Hepatic stellate cell (primary cell): ENCODE measurements at places on chromosomes 13 and 19.

DNA sequence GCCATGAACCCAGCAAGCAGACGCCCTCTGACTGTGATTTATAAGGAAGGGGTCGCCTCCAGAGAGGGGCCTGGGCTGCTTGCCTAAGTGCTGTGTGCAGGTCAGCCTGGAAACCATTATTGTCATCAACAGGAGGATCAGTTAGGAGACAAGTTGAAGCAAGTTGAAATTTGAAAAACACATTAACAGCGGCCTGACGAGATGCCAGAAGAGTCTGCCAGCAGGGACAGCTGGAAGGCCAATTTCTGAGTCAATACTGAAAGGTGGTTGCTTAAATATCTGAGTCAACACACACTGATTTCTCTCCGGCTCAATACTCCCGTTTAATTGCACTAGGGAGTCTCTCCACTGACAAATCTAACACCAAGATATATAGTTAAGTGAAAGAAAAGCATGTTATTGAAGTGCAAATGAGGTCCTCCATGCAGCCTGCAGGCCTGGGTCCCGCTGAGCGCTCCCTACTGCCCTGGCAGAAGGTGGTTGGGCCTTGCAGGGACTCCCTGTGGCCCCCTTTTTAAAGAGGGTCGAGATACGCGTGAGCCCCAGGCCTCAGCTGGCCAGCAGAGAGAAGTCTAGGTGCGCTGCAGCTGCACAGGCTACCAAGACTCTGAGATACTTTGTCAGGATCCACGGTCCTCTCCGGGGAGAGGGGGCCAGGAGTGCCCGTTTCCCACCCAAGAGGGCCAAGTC, 91.1 kb downstream of the RNASEH2B start:
- DNase-seq: no peak

DNA sequence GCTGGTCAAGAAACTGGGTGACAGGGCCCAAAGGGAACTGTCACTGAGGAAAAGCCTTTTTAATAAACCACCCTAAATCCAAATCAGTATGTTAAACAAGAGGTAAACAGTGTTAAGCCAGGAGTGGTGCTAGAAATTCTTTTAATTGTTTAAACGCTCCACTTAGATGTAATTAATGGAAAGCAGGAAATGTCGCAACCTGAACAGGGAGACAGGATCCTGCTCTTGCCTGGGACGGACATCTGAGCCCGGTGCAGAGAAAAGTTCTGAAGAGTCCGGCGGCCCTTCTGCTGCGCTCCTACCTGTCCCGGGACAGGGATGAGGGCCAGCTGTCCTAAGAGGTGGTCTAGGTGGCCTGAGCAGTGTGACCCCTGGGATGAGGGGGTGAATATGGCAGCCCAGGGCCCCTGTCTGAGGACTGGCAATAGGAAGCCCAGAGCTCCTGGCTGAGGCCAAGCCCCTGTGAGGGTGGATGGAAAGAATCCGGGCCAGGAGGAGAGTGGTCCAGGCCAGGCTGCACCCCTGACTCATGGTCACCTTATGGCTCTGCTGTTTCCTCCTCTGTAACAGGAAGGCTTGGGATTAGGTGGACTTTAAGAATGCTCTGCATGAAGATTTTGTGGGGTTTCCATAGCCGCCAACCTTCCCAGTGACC, 112.8 kb upstream of the GJB6 start:
- DNase-seq: no peak

DNA sequence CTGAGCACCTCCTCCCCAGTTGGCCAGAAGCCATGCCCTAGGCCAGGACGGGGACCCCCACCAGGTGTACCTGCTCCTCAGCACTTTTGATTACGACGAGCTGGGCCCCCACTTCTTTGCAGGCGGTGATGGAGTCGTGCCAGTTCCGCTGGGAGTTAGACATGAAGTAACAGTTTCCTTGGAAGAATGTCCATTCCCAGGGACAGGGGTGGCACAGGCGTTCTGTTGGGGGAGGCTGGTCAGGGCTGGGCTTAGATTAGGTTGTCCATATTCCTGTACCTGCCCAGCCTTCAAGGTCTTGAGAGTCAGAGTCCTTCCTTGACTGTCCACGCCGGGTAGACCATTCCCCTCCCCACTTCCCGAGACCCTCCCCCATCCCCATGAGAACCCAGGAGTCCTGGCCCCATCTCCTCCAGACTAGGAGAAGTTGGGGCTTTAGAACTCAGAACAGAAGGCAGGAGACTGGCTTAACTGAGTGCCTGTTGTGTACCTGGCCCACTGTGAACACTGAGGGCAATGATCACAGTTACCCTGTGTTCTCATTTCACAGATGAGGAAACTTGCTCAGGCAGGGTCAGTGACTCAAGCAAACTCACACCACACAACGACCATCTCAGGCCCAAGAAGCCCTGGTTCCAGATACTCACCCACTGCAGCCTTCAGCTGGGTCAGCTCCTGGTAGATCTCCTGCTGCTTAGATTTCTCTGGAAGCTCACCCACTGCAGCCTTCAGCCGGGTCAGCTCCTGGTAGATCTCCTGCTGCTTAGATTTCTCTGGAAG, 2.3 kb downstream of the CD209 start:
- no peak for DNase-seq

GRCh38 chr13:94708031-94708859, 4.1 kb downstream of the SOX21 start:
- DNase-seq: no peak

DNA sequence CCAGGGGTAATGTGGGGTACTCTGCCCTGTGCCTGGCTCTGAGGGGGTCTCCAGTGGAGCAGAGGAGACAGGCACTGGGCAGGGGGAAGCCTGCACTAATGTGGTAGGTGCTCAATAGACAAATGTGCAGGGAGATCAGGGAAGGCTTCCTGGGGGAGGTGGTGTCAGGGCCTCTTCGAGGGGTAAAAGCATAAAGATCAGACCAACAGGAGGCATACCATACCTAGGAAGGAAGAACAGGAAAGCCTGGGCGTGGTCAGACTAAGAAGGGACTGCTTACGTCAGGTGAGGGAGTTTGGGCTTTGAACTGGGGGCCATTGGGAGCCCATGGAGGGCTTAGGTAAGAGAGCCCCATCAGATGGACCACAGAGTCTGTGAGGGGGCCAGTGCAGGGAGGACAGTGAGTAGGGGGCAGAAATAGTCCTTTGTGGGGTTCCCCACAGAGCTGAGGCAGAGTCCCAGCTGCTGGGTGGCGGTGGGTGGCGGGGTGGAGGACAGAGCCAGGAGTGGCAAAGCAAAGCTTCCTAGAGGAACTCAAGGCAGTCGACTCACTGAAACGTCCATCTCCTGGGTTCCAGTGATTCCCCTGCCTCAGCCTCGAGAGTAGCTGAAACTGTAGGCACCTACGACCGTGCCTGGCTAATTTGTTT, 8.8 kb downstream of the PRR36 start:
- no peak for DNase-seq

GRCh38 chr19:14031719-14032480, at the start of gene IL27RA:
Gene IL27RA, plus strand, starts transcription at chr19:14031762. Its CDS starts 111 bp downstream, at chr19:14031873.
- DNase-seq: peak; percentile 63

DNA sequence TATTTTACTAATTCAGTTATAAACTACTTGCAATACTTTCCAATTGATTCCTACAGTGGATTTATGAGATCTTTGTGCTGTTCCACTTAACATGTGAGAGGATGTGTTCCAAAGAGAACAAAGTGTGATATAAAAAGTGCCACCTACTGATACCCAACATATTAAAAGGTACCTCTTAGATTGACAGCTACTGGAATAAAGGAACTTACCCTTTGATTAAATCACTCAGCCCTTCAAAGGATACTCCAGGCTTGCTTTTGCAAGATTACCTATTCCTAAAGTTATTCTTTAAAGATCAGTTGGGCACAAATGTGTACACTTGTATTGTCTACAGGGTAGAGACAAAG, 65.9 kb downstream of the DCT start:
- DNase-seq: no peak

GRCh38 chr19:46859637-46860124, 1.1 kb upstream of the ARHGAP35 start:
- peak; percentile 45 for DNase-seq

GRCh38 chr19:12792051-12792852, 966 bp downstream of the JUNB start:
- peak; percentile 27 for DNase-seq

- no peak for DNase-seq
Observed at GRCh38 chr13:73741742-73742141, 392.5 kb downstream of the KLF12 start.

DNA sequence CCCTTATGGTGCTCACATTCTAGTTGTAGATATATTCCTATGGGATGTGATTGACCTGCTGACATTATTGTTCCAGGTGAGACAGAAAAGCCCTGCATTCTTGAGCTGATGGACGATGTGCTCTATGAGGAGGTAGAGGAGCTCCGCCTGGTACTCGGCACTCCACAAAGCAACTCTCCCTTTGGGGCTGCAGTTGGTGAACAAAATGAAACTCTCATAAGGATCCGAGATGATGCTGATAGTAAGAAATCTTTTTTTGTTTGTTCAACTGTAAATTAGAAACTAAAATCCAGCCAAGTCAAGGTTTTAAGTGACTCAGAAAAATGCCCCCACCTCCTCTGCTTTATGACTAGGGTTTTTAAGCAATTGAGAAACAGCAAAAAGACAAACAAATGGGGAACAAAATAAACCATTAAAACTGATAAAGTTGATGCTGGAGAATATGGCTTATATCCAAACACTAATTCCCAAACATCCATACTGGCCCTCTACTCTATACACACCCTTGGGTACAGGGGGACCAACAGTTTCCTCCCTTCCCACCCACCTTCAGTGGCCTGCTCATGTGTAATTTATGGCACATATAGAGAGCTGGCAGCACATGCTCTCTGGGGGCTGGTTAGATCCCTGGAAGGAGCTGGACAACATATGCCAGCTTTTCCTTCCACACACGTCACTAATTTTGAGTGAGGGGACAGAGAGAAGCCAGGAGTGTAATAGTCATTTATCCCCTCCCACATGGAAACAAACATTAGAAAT, 139.6 kb downstream of the STOML3 start:
- no peak for DNase-seq

- DNase-seq: peak; percentile 31
Observed at GRCh38 chr19:29945433-29945832, 3.4 kb downstream of the URI1 start.

- DNase-seq: peak; percentile 59
Observed at GRCh38 chr19:18415178-18415867, 3.9 kb upstream of the SSBP4 start.

DNA sequence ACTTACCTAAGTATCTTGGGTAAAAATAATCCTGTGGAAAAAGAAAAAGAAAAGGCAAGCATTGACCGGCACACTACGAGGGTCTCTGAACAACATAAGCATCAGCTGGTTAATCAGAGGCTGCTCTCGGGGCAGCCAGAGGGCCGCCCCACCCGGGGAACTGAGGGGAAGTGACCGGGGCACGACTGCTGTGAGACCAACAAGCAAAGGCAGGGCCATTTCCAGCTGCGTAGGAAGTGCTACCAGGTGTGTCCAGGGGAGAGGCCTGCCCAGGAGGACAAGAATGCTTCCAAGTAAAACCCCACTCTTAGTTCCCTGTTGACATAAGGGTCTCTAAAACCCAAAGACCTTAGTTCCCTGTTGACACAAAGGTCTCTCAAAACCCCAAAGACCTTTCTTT, 15.9 kb downstream of the GAS6 start:
- DNase-seq: no peak

- no peak for DNase-seq
Observed at GRCh38 chr19:40216013-40216776, 2.0 kb downstream of the TTC9B start.

DNA sequence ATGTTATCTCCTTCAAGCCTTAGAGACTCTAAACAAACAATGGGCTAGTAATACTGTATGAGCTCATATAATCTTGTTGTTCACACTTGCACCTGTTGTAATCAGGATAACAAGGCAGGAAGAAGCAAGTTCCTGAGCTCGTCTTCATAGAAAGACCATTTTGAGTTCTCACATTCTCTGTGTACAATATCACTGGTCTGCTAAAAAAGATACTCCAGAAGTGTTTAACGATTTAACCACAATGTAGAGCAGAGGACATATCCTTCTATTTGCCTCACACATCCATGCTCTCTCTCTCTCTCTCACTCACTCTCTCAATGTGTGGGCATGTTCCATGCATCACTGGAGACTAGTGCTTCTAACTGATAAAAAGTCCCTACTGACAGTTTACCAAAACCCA, 122.9 kb downstream of the MIPEP start:
- no peak for DNase-seq
